ENCODE measurements at places on chromosomes 12 and 14. TPM values are rescaled to one million over a fixed set of nuclear protein-coding genes. Genes with fewer than 3 reads are reported as not detected.

The OTX2 gene
- total RNA-seq = not detected

The BIN2 gene
- 1.6 TPM for total RNA-seq

The BORCS5 gene
- 8.7 TPM for total RNA-seq

The PLBD1 gene
- 29.1 TPM for total RNA-seq

The ABCD2 gene
- total RNA-seq = 6.5 TPM

The KRT73 gene
- total RNA-seq = not detected

GRCh38 chr14:77039285-77040058 is 11.0 kb upstream of the IRF2BPL start:
- no peak for DNase-seq

- DNase-seq = no peak
Measured at GRCh38 chr12:115470977-115471376, 787.0 kb upstream of the TBX3 start.

GRCh38 chr14:92463141-92463540 is 50.4 kb upstream of the RIN3 start:
- no peak for DNase-seq

DNA sequence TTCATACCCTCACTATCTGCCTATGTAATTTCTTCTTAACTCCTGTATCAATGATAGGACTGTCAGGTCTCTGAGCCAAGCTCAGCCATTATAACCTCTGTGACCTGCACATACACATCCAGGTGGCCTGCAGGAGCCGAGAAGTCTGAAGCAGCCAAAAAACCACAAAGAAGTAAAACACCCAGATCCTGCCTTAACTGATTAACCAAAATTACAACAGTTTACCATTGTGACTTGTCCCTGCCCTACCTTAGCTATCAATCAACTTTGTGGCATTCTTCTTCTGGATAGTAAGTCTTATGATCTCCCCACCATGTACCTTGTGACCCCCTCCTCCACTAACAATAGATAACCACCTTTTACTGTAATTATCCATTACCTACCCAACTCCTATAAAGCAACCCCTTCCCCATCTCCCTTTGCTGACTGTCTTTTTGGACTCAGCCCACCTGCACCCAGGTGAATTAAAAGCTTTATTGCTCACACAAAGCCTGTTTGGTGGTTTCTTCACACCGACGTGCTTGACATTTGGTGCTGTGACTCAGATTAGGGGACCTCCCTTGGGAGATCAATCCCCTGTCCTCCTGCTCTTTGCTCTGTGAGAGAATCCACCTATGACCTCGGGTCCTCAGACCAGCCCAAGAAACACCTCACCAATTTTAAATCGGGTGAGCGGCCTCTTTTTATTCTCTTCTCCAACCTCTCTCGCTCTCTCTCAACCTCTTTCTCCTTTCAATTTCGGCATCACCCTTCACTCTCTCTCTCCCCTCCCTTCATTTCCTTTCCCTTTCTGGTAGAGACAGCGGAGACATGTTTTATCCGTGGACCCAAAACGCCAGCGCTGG is 11.5 kb upstream of the LGMN start:
- DNase-seq = no peak
